ENCODE measurements at places on chromosomes 16 and 17.

DNA sequence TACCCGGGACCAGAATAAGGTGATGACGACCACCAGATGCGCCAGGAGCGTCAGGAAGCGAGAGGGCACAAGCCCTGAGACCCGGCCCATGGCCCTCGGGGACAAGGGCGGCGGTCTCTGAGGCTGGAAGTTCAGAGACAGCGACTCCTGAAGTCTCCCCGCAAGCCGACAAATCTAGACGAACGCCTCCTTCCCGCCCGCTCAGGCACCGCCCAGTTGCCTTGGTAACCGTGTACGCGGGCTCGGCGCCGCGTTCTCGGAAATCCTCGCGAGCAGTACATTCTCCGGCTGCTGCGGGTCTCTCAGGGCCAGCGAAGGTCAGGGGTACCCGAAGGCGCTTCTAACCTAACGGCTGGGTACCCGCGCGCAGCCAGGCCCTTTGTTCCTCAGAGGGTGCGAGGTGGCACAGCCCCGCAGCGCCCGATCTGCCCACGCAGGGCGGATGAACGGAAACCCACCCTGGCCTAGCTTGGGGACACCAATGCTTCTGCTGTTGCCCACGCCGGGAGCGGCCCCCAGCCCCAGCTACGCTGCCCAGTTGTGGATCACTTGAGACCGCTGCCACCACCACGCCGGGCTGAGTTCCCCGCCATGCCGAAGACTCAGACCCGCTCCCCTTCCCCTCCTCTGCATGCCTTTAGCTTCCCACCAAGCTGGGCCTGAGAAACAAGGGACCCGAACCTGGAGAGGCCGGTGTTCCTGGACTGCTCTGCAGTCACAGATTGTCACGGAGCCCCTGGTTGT, at the start of gene TMEM107:
Gene TMEM107, minus strand, starts transcription at position 184 of the 744 bp plus-strand sequence. Its CDS starts 94 bp downstream, at position 90.
- peak; percentile 89 for DNase-seq

DNA sequence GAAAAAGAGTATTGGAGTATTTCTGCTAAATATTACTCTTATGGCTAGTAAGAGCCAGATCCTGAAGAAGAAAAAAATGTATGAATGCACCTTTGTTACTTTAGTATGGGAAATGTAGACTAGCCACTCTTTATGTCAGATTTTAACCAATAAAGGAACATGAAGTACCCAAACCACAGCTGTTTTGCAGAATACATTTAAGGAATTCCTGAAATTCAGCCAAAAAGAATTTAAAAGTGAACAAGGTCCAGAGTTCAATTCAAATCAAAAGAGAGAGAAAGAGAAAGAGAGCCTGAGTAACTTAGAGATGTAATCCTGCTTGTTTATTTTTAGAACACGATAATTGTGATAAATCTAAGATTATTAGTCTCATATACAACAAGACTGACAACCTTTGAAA, 1.2 kb downstream of the KCNJ16 start:
- DNase-seq: no peak

GRCh38 chr16:29664091-29664921, 1.3 kb downstream of the SPN start:
- no peak for DNase-seq

- no peak for DNase-seq
Observed at GRCh38 chr17:66443166-66443565, 140.8 kb downstream of the PRKCA start.

- DNase-seq: no peak
Observed at GRCh38 chr16:8850279-8850885, 18.4 kb downstream of the CARHSP1 start.

DNA sequence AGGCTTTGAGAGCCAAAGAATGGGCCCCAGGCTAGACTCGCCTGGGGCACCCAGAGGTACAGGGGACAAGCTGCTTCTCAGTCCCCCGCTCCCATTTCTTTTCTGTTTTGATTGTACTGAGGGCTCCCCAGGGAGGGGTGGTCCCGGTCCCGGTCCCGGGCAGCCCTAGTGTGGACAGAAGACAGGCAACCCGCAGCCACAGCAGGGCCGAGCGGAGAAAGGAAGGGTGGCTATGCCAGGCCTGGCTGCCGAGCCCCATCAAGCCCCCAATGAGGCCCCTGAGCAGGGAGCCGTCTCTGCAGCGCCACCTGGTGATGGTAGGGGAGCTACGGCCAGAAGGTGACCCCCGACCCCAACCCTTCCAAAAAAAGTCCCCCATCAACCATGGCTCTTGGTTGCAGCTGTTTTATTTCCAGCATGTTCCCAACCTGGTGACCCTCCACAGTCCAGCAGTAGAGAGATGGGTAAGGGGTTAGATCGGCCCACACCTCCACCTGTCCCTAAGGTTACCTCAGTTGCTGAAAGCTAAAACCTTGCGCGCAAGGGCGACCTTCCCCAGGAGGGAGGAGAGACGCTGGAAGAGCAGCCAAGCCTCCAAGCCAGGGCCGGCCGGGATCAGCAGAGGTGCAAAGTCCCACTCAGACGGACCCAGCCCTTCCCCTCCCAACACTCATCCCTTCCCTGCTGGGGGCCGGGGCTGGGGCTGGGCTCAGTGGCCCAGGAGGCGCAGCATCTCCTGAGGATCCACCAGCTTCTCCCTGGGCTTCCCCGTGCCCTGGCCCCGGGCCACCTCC, 2.6 kb upstream of the GRIN2C start:
- no peak for DNase-seq

- no peak for DNase-seq
Observed at GRCh38 chr16:81231014-81231413, 7.5 kb upstream of the BCO1 start.

GRCh38 chr16:68767581-68767980, 30.5 kb downstream of the CDH1 start:
- DNase-seq: no peak
